ENCODE measurements at places on chromosomes 5 and 9.
A peak's percentile ranks its signal among the peaks of the same experiment; 100 is the strongest.

- no peak for DNase-seq
Measured at GRCh38 chr9:75615284-75615683, 275.2 kb upstream of the PCSK5 start.

DNA sequence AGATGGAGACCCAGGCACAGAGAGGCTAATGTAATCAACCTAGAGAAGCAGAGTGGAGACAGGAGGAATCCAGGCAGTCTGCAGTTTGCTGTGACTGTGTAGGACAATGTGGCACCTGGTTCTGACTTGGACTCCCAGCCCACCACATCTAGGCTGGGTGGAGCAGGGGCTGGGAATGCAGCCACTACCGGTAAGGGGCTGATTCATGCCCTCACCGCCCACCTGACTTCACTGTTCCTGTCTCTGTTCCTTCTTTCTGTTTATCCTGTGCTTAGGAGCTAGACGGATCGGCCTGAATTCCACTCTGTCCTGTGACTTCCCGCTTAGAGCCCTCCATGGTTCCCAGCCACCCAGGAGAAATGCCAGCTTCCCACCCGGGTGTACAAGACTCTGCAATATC lies 2.6 kb downstream of the PDLIM4 start:
- peak; percentile 19 for DNase-seq

DNA sequence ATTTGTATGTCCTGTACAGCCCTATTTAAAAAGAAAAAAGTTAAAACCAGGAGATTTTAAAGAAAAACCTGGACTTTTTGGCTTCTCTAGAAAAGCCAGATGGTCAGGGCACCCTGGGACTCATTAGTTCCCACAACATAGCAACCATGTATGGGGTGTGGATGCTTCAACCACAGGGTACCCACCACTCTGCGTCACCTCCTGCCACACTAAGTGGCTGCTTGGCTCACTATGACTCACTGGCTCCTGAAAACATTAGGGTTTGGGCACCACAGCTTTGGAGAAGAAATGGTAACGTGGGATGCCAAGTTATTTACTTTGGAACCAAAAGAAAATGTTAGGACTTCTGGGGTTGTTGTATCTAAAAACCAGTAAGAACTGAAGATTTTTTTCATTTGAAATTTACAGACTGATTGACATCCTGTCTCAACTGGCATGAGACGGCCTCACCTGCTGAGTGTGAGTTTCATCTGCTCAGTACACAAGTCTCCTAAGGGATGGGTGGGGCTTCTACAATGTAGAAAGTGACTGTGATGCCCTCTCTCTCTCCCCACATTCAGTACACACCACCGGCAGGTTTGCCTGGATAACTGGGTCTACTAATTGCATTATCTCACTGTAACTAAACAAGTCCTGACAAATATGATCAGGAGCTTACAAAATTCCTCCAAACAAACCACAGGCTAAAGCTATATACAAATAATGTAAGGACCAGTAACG lies 103.9 kb downstream of the ESM1 start:
- no peak for DNase-seq

DNA sequence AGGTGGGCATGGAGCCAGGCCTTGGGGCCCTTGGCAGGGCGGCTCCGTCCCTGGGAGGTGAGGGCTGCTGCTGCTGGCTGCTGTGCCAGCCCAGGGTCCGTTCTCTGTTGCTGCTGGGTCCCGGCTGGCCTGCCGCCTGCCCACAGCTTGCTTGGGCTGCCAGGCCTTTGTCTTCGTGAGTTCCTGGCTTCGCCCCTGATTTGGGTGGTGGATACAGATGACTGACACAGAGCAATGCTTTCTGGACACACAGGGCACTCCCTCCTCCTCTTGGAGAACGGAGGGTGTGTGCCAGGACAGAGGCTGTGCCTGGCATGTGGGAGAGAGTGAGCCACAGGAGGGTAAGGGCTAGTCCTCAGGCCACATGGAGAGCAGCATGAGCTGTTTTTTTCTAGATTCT lies 166.1 kb downstream of the MACROH2A1 start:
- DNase-seq, result no peak

DNA sequence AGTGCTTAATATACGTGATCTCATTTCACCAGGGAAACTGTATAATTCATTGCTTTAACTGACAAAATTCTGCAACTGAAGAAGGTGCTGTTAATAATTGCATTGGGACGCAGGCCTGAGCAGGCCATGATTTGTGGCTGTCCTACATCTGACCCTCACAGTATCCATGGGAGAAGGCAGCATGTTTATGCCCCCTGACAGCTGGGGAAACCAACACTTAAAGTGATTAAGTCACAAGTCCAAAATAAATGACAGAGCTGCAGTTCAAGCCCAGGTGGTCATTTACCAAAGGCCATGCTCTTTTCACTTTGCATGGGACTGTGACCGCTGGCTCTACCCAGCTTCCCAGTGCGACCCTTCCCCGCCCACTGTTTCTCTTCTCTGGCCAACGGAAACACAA lies 30.5 kb upstream of the KCNMB1 start:
- DNase-seq, result no peak

- peak; percentile 38 for DNase-seq
Measured at GRCh38 chr5:52867809-52868208, 80.1 kb downstream of the ITGA1 start.

DNA sequence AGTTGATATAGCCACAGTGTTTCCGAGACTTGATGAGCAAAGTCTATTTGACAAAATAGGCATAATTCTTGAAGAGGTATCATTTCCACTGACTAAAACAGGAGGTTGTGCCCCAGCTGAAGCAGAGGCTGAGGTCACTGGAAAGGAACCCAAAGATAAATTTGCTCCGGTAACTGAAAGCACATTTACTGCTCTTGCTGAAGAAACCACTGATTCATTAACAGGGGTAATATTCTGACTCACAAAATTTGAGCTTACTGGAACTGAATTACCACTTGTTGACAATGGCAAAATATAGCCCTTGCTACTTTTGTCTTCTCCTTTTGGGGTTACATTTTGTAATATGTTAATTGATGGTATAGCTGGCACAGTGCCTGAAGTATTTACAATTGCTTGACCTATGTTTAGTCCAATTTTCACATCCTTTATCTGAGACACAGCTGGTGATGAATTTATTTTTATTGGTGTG lies 30.2 kb downstream of the MLANA start:
- DNase-seq, result peak; percentile 7

- no peak for DNase-seq
Measured at GRCh38 chr5:100186181-100186580, 349.0 kb upstream of the FAM174A start.

DNA sequence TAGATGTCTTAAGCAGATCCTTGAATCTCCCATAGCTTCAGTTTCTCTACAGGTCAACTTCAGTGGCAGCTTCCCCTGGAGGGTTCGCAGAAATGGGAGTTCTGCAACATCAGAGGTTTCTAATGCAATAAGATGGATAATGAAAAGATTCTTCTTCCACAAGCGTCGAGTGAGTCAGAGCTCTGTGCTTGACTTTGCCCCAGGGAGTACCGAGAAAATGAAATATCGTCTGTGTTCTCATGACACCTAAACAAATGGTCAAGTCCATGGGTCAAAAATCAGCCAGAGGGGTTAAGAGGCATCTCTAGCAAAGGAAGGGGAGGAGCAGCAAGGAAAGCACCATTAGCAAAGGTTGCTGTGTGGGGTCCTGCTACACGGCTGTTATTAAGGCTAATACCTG lies 3.2 kb upstream of the ADRA1B start:
- DNase-seq, result peak; percentile 91

GRCh38 chr5:43780586-43780985 lies 177.6 kb downstream of the NNT start:
- DNase-seq, result peak; percentile 42

DNA sequence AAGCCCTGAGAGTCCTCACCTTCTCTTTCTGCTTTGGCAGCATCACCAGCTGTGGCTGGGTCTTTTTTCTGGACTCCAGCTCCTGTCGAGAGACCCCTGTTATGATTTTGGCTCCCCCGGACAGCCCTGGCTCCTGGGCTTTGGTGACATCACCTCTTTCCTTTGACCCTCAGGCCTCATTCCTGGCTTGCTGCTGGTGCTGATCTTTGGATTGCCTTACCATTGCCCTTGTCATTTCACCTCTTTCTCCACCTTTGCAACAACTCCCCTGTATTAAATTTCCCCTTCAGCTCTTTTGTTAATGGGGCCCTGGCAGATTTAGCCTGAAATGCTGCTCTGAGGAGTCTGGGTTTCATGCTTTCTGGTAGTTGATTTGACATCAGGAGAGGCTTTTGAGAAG lies 322.8 kb downstream of the ZSWIM6 start:
- no peak for DNase-seq

DNA sequence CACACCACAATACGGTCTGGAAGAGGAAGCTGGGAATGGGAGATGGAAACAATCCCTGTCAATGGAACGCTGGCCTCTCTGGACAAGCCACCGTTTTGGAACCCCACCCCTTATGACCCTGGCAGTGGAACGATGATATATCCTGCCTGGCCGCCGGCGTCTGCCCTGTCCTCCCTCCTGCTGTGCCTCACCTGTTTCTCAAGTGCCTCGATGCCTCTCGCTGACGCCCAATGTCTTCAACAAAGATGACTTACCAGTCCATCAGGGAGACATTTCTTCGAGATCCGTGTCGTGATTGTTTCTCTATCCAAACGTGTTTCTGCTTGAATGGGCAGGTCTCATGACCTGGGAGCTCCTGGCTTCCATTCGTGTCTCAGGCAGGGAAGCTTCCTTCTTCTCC lies 476.5 kb downstream of the SPATA31A7 start:
- no peak for DNase-seq

- no peak for DNase-seq
Measured at GRCh38 chr5:140631831-140632365, 1.1 kb downstream of the CD14 start.

GRCh38 chr9:133538851-133539833 lies 4.6 kb downstream of the ADAMTSL2 start:
- no peak for DNase-seq

GRCh38 chr5:58294598-58295305 lies 165.1 kb downstream of the PLK2 start:
- peak; percentile 62 for DNase-seq

DNA sequence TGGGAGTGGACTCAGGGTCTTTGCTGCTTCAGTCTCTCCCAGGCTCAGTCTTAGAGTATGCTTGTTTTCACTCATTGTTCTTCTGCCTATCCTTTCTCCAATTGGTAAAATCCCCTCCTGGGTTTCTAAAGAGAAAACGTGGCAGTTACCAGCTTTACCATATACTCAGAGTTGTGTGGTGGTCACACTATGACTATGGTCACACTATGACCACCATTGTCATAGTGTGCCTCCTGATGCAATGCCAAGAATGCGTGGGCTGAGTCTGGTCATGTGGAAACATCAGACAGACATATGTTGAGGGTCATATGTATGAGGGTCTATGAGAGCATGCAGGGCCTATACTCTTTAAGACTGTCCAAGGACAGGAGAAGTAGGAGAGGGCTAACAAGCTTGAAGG lies 326.5 kb upstream of the PRR16 start:
- no peak for DNase-seq

- DNase-seq, result no peak
Measured at GRCh38 chr5:79237740-79238560, 2.0 kb downstream of the JMY start.

All from EL (cell line).